Left kidney (tissue), 8 donors: ENCODE measurements at places on chromosomes 1 and 21. TPM values are rescaled to one million over a fixed set of nuclear protein-coding genes. Genes with fewer than 3 reads are reported as not detected.
A peak's percentile ranks its signal among the peaks of the same experiment; 100 is the strongest.

Gene EVA1C
- 2.4 TPM for polyA plus RNA-seq

Gene CYP4Z1
- polyA plus RNA-seq: 0.52 TPM

Gene SLFNL1
- polyA plus RNA-seq: 1.1 TPM

DNA sequence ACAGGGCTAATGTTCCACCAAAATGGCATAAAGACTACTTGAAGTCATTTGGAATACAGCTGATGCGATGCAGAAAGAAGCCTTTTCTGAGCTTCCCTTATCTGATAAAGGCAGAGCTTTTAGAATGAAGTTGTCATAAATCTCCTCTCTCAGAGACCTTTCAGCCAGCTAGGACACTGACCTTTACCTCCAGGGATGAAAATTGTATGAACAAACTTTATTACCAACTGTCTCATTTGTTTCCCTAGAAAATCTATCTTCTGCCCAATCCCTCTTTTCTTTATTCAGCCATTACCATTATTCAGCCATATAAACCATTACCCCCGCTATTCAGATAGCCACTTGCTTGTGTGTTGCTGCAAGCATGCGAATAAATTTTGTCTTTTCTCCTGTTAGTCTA lies 29.7 kb upstream of the RNF2 start:
- no peak for DNase-seq

DNA sequence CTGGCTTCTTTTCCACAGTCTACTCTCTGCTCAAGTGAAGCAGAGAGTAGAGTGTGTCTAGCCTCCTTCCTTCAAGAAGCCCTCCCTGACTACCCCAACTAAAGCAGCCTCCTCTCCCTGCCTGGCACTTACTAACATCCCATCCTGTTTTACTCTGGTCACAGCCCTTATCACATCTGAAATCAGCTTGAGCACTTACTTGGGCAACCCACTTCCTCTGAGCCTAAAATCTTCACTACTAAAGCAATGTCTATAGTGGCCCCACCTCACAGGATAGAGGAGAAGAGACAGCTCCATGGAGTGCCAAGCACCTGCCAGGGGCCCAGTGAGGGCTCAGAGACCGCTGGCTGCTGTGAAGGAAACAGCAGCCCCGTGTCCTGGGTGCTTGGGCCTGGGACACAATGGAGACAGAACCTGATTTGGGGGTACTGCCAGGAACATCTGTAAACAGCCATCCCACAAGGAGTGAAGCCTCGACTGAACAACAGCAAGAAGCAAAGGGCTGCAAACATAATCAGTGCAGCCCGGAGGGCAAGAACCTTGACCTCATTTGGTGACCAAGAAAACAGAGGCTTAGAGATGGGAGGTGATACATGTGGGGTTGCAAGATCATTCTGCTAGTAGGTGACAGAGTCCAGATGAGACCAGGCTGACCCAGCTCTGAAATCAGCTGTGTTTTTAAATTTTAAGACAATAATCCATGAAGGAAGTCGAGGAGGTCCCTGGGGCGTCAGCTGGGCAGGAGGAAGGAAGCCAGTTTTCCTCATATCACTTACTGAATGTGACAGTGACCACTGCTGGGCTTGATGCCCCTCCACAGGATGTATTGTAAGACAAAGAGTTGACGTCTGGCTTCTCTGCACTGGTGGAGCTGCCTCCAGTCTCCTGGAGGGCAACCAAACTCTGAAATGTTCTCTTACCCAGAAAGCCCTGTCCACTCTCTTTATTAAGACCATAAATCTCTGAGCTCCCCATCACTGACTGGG lies 710.6 kb downstream of the MATN1 start:
- DNase-seq: no peak

GRCh38 chr1:214808845-214809460 lies 206.0 kb downstream of the CENPF start:
- DNase-seq: peak; percentile 4

- DNase-seq: no peak
Observed at GRCh38 chr1:88802404-88802803, 89.0 kb downstream of the GTF2B start.
